NCI-H146 (cell line): ENCODE measurements at places on chromosomes 11 and 22.

- DNase-seq, result no peak
Observed at GRCh38 chr11:68962527-68963250, 18.1 kb downstream of the MRGPRD start.

DNA sequence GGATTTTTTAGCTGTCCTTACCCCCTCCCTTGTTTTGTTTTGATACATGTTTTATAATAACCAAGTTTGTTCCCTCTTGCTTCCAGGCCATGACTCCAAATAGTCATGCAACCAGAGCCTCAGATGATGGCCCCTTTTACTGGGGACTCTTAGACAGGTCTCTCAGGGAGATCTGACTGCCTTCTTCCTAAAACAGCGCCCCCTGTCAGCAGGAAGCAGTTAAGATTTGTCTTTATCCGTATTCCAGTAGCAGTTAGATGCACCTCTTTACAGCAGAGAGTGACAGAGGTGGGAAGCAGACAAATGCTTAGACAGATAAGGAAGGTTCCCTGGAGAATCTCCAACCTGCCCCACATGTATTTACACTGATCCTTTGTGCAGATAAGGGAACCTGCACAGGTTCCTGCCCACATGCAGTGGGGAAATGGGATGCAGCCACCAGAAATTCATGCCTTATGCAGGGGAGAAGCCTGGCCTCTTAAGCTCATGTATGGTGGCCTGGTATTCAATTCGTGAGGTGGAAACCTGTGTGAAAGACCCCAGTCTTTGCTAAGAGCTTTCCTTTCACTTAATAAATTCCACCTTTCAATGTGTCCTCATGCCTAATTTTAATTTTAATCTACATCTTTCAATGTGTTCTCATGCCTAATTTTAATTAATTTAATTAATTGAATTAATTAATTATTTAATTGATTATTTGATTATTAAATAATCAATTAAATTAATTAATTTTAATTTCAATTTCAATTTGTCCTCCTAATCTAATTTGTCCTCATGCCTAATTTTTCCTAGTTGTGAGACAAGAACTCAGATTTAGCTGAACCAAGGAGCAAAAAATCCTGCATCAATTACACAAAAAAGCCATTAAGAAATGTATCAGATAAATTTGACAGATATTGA lies 11.5 kb upstream of the GLYAT start:
- DNase-seq, result no peak

DNA sequence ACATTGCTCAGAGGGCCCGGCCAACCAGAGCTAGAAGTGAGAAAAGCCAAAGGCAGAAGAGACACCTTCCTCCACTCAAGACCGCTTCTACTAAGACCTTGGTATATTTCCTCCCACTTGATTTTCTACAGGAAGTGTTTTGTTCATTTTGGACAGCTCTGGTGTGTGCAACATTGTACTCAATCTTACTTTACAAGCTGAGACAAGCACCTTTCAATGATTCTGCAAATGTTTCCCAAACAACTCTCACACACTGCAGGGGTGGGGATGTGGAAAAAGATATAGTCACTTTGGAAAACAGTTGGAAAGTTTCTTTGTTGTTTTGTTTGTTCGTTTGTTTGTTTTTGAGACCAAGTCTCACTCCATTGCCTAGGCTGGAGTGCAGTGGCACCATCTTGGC lies 15.7 kb downstream of the MYO18B start:
- DNase-seq, result no peak

GRCh38 chr22:19816372-19817119 lies 38.1 kb downstream of the GNB1L start:
- DNase-seq, result no peak

GRCh38 chr11:75625991-75626888 lies 42.6 kb downstream of the MAP6 start:
- no peak for DNase-seq

DNA sequence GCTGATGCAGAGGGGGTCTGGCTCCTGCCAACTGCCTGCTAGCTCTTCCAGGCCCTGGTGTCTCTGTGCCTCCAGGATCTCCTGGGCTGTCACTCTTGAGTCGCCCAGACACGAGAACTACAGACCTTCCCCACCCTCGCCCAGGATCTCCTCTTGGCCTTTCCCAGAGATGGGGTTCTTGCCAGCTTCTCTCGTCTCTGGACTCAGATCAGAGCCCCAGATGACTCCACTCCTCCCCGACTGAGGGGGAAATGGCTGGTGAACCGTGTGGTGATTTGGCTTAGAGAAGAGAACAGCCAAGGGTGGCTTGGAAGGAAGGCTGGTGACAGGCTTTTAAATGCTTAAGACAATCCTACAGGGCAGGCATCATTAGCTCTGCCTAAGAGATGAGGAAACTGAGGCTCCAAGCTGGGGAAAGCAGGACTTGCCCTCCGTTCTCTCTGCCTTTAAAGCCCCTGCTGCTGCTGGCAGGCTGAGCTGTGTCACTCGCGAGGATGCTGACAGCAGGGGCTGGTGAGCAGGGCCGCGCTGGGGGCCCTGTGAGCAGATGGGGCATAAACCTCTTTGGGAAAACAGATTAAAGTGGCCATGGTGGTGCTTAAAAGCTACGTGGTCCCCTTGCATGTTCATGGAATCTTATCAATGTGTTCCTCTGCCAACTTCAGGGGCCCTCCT lies 90.3 kb upstream of the THY1 start:
- DNase-seq, result no peak

GRCh38 chr11:2951231-2952110 lies 22.3 kb upstream of the PHLDA2 start:
- no peak for DNase-seq
